Breast epithelium (tissue), 4 donors: ENCODE measurements at places on chromosomes 1 and 21. TPM values are rescaled to one million over a fixed set of nuclear protein-coding genes. Genes with fewer than 3 reads are reported as not detected.
A peak's percentile ranks its signal among the peaks of the same experiment; 100 is the strongest.

ESRRG gene
- total RNA-seq, result 9.1 TPM

TCHH gene
- 3.0 TPM for total RNA-seq

FGGY gene
- 29.2 TPM for total RNA-seq

ERRFI1 gene
- 207 TPM for total RNA-seq

PDE4DIP gene
- 70.1 TPM for total RNA-seq

DNALI1 gene
- total RNA-seq, result 4.6 TPM

RBP7 gene
- total RNA-seq, result 37.5 TPM

- no peak for DNase-seq
Measured at GRCh38 chr1:50476800-50477199, 53.6 kb upstream of the DMRTA2 start.

- no peak for DNase-seq
Measured at GRCh38 chr1:188723332-188724020, 1754.2 kb downstream of the BRINP3 start.

- no peak for DNase-seq
Measured at GRCh38 chr1:3691421-3692204, 39.3 kb downstream of the TP73 start.

GRCh38 chr1:118989878-118990378 is 1.8 kb upstream of the TBX15 start:
- DNase-seq, result no peak

GRCh38 chr1:69197816-69198215 is 369.9 kb upstream of the LRRC7 start:
- no peak for DNase-seq

GRCh38 chr1:7420470-7421100 is 350.5 kb upstream of the VAMP3 start:
- DNase-seq, result peak; percentile 47

DNA sequence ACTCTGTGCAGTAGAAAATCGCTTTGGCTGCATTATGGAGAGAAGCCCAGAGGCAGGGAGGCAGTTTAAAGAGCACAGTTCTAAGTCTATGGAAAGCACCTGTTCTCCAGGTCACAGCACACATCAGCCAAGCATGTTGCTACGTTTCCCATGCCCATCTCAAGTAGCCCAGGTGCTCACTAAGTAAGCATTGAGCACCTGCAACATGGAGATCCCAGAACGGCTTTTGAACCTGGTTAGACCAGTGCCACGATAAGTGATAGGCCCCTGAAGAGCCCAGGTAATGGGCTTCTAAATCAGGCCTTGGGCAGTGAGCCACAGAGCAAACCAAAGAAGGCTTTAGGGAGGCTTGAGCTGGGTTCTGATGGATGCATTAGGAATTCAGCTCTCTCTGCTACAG is 186.2 kb downstream of the C1orf94 start:
- DNase-seq, result no peak

- no peak for DNase-seq
Measured at GRCh38 chr1:232983817-232984567, 33.6 kb downstream of the NTPCR start.

- no peak for DNase-seq
Measured at GRCh38 chr21:17506951-17507350, 5.9 kb upstream of the CXADR start.

- DNase-seq, result no peak
Measured at GRCh38 chr1:203726417-203726867, 38.5 kb upstream of the LAX1 start.

- no peak for DNase-seq
Measured at GRCh38 chr1:41358131-41359021, 2.9 kb upstream of the FOXO6 start.

- no peak for DNase-seq
Measured at GRCh38 chr1:196897158-196897828, 9.4 kb downstream of the CFHR4 start.

DNA sequence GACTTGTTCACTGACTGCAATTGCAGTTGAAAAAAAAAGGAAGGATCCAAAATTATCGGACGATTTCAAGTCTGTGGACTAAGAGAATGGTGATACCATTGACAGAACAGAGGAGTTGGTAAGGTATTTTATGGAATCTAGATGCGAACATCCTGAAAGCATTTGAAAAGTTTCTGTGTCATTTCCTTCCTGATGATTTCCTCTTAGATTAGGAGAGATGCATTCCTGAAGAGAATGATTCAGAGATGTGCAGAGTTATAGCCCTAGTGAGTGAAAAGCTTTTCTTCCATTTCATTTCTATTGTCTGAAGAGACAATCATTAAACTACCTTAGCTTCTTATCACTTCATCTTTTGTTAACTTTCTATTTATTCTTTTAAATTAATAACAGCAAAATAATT is 200.0 kb downstream of the KCNK2 start:
- DNase-seq, result no peak

GRCh38 chr1:77664939-77665516 is 17.4 kb downstream of the ZZZ3 start:
- no peak for DNase-seq

- DNase-seq, result no peak
Measured at GRCh38 chr1:226157761-226158316, 28.7 kb downstream of the ACBD3 start.

DNA sequence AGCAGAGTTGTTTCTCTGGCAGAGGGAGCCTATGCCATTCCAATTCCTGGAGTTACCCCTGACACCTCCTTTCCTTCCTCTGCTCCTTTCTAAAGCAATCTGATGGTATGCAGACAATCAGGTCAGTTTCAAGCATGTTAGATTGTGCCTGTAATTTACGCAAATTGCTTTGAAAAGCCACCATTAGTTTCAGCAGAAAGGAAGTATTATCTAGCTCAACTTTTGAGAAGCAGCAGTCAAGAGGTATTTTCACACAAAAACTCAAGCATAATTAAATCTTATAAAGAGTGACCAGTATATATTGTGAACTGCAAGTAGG is 2.2 kb downstream of the ERRFI1 start:
- DNase-seq, result no peak

GRCh38 chr1:214178102-214178501 is 102.9 kb upstream of the SMYD2 start:
- DNase-seq, result no peak

DNA sequence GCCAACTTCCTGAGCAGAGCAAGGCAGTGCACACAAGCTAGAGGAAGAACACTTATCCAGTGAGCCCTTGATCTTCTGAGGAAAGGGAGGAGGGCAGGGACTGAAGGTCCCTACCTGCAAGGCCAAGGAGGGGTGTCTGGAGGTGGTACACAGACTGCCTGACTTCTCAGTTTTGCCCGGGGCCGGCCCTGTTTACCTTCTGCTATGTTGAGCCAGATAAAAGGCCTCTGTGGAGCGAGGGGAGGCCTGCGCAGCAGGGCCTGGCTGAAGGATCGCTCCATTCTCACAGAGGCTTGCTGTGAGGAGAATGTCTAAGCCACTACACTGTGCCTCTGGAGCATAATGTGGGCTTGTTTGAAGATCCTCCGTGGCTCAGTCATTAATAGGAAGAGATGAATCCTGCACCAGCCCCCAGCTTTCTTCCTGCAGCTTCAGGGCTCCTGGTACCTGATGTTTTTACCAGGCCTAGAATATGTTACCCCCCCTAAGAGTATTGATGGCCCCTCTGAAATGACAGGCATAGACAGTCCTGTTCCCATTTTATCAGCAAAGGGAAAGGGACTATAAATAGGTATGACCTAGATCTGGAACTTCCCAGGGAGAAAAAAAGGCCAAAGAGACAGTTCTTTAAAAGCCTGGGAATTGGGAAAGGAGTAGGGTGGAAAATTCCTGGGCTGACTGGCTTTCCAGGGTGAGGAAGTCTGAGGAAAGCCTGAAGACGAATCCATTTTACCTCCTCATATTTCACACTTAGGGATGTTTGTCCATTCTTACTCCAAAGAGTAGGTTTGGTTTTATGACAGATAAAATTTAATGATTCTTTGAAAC is 4.7 kb downstream of the POGK start:
- DNase-seq, result no peak

GRCh38 chr1:174190691-174191199 is 31.4 kb downstream of the RABGAP1L start:
- DNase-seq, result no peak
